D341Med (cell line): ENCODE measurements at places on chromosomes 11 and 22.

- no peak for DNase-seq
Observed at GRCh38 chr11:109019342-109019936, 354.6 kb downstream of the DDX10 start.

DNA sequence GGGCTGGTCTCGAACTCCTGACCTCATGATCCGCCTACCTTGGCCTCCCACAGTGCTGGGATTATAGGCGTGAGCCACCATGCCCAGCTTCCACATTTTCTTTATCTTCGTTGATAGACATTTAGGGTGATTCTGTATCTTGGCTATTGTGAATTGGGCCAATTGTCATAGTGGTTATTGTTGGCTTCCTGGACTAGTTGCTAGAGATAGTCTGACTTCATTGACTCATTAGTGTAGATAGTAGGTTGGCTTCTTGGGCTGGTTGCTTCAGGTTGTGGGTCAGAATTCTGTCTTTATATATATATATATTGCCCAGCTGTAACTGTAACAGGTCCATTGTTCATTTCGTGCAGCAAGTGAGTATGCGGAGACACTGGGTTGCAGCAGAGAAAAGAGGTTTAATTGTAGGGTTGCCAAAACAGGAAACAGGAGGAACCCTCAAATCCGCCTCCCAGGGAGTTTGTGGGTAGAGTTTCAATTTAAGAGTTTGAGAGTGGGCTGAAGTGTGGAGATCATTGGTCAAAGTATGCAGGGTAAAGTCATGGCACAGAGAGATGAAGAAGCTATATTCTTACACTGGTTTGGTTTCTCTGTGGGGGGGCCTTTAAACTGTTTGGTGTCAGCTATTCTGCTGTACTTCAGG, 22.0 kb downstream of the ATG13 start:
- DNase-seq, result no peak

DNA sequence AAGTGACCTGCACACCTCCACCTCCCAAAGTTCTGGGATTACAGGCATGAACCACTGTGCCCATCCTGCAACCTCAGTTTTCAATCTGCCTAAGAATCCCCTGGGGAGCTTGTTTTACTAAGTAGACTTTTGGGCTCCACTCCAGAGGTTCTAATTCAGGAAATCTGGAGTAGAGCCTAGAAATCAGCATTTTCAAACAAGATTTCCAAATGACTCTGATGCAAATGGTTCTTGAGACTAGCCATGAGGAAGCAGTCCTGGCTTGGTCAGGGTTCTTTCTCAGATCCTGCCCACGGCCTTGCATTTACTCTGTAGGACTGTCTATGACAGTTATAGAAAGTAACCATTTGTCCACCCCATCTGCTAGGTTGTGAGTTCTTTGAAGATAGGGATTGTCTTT, 1.6 kb upstream of the KCNE3 start:
- DNase-seq, result no peak

DNA sequence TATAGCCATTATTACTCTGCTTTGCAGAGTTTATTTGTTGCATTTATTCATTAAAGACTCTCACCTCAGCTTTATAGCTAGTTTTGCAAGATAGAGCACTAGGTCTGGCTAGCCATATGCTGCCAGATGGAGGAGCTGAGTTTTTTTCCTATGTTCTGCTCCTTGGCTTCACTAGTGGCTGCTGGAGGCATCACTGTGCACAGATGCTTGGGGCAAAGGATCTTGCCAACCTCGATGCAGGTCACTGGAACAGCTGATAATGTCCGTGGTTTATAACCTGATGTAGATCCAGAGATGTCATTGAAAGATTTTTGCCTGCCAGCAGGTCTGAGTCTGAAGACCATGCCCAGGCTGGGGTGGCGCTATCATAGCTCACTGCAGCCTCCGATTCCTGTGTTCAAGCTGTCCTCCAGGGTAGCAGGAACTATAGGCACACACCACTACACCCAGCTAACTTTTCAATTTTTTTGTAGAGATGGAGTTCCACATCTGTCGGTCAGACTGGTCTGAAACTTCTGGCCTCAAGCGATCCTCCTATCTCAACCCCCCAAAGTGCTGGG, 63.2 kb downstream of the PACS1 start:
- DNase-seq, result no peak

GRCh38 chr11:12111549-12112520, 1.4 kb downstream of the MICAL2 start:
- DNase-seq, result no peak

DNA sequence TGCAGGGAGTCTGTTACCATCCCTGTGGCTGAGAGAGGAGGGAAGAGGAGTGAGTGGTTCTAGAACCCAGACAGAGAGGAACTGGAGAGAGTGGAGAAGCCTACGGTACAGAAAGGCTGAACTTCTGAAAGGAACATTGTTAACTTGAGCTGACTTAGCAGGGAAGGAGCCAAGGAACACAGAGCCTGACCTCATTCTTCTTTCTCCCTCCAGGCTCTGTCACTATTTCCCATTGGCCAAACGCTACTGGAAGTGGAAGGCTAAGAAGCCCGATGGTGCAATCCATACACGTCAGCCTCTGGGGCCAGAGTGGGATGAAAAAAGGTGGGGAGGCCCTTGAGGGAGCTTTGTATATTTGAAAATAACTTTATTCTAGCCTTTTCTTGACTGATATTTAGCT, 16.5 kb upstream of the WT1 start:
- no peak for DNase-seq

DNA sequence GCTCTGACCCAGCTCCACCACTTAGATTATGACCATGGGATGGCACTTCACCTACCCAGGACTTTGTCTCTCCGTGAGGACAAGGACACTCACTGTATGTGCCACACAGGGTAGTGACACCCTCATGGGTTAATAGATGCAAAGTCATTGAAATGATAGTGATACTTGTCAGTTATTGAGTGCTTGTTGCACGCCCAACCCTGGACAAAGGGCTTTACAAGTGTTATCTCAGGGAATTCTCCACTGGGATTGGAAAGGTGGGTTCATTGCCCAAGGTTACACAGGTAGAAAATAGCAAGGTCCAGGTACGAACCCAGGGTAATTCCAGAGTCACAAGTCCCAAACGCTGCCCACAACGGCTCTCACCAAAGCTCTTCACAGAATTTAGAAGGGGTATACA, 158.2 kb downstream of the TRIM29 start:
- no peak for DNase-seq

DNA sequence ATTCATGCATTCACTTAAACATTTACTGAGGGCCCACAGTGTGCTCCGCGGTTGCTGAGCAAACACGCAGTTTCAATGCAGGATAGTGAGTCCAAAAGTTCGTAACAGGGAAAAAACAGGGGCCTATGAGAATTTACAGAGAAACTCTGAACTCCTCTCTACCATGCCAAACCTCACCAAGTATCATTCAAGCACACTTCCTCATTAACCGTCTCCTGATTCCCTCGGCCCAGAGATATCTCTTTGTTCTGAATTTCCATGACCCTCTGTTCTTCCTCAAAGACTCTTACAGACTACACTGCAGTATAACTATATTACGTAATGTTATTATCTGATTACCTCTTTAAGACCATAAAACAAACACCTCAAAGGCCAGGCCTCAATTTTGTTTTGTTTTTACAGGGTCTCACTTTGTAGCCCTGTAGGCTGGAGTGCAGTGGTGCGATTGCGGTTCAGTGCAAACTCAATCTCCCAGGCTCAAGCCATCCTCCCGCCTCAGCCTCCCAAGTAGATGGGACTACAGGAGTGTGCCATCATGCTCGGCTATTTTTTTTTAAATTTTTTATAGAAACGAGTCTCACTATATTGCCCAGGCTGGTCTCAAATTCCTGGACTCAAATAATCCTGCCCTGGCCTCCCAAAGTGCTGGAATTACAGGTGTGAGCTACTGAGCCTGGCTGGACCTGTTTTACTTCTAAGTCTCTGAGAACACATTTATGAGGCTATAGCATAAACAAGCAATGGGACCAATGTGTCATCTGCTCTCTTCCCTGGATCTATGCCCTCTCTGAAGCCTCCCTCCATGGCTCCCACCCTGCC, 3.6 kb downstream of the HPS4 start:
- DNase-seq, result no peak
